ENCODE measurements at places on chromosomes 2 and 18.
A peak's percentile ranks its signal among the peaks of the same experiment; 100 is the strongest.

DNA sequence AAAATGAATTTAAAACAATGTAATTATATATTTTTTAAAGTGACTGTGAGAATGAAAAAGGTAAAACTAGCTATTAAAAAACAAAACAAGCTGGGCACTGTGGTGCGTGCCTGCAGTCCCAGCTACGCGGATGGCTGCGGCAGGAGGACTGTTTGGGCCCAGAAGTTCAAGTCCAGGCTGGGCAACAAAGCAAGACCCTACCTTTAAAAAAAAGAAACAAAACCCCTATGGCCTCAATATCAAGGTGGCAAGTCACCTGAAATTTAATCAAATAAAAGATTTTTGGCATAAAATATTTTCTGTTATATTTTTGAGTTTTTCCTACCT, 46.9 kb upstream of the STRN start:
- no peak for DNase-seq

GRCh38 chr2:71736091-71736861, 282.9 kb downstream of the DYSF start:
- DNase-seq, result no peak

- no peak for DNase-seq
Observed at GRCh38 chr2:3451169-3451568, 68.2 kb downstream of the ADI1 start.

GRCh38 chr2:48454504-48454903, 75.5 kb upstream of the STON1 start:
- DNase-seq, result no peak

DNA sequence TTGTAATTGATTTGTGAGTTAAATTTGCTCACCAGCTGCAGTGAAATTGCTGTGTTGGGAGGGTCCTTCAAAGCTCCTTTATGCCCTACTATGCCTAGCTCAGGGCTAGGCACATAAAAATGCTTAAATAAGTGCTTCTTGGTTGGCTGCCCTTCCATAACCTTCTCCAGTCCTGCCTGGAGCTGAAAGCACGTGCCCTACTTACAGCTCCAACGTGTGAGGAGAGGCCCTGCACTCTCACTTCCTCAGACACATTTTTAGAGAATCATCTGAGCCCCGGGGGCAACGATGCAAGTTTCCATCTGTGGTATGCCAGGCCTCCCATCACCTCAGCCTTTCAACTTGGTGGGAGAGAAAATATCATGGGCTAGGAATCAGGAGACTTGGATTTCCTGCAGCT, 202.7 kb downstream of the BCL11A start:
- no peak for DNase-seq

- no peak for DNase-seq
Observed at GRCh38 chr2:208062961-208063360, 37.6 kb upstream of the PLEKHM3 start.

GRCh38 chr18:7334973-7335568, 104.2 kb downstream of the LRRC30 start:
- DNase-seq, result no peak

- no peak for DNase-seq
Observed at GRCh38 chr2:64766841-64767669, 113.3 kb upstream of the SERTAD2 start.

DNA sequence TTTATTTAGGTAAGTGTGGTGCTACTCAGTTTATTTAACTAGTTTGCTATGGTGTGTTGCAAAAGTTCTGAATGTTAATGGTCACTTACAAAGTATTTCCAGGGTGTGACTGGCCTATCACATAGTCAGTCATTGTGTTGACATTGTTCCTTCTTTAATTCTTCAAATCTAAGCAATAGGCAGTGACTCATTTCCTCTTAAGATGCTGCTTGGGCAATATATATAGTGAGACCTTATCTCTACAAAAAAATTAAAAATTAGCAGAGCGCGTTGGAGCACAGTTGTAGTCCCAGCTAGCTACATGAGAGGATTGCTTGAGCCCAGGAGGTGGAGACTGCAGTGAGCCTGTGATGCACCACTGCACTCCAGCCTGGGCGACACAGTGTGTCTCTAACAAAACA, 5.8 kb upstream of the CCDC88A start:
- no peak for DNase-seq

GRCh38 chr2:215019521-215020145, 118.8 kb downstream of the ABCA12 start:
- DNase-seq, result no peak

DNA sequence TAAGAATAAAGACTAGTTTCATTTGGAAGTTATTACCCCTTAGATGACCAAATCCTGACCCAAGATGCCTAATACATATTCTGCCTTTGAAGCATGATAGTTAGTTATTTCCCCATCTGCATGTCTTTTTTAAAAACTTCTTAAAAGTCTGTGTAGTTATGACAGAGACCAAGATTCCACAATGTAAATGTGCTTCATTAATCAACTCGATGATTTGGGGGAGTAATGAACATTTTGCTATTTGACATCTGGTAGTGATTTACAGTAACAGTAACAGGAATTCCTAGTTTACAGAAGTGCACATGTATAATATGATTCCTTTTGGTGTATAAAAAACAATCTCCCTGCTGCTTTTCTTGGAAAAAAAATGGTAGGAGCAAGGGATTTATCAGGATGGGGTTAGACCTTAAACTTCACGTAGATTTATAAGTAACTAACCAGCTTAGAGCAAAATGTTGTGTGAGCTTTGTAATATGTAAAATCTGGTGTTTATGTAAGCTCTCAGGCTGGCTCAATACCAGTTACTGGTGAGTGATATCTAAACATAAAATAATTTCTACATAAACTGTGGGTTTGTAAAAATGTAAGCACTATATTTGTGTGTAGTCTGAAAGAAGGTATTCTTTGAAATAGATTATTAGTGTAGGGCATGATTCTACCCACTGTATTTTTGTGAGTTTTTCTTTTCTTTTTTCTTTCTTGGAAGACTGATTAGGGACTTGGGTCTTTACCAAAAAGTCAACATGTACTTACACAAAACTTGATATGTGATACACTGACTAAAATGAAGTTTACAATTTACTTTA, 641.6 kb downstream of the EPHA4 start:
- no peak for DNase-seq

DNA sequence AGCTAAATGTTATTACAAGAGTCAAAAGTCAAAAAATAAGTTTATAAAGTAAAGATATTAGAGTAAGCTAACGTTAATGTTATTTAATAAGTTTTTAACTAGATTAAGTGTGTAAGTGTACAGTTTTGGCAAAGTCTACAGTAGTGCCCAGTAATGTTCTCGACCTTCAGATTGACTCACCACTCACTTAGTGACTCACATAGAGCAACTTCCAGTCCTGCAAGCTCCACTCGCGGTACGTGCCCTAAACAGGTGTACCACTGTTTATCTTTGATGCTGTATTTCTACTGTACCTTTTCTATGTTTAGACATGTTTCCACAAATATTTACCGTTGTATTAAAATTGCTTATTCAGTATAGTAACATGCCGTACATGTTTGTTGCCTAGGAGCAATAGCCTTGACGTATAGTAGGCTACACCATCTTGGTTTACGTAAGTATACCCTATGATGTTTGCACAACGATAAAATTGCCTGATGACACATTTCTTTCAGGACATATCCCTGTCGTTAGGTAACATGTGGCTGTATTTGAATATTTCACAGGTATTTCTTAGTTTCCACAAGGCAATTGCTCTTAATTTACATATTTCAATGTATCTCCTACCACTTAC, 1641.9 kb upstream of the PIK3C3 start:
- no peak for DNase-seq

DNA sequence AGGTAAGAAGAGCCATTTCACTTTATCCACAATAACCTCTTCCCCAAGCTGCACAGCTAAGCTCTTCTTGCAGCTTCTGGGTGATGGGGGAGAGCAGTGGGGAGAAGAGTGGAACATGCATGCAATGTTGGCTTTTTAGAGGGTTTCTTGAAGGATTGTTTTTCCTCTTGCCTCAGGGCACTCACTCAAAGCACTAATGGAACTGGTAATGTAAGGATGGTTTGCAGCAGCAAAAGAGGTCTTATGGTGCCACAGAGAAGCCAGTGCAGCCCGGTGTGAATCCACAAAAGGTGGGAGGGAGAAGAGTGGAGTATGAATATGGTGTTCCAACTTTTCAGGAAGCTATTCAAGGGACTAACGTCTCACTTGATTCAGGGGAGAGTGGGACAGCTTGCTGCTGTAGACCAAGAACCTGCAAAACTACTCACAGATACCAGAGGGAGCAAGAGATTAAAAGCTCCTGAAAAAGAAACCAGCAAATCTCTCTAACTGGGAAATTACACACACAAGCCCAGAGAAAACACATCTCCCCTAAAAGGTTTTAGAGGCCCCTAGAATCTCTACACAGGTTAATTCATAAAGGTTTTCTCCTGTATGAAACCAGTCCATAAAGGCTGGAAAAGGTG, 116.4 kb downstream of the CHN1 start:
- no peak for DNase-seq

- DNase-seq, result no peak
Observed at GRCh38 chr2:96024336-96025193, 10.2 kb downstream of the GPAT2 start.

DNA sequence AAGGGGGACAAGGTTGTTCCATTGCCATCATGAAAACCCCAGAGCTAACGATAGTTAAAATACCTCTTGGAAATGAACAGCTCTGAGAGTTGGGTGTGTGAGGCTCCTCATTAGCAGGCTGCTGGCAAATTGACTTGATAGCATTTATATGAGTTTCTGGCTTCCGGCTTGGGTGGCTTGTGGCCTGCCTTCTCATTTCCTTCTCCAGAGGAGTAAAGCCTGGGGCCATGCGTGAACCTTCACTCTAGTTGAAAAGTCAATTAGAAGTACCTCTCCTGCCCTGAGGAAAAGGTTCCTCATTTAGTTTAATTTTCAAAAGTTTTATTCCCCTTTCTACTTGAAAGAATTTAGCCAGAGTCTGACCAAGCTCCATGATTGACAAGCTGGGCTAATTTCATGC, 67.1 kb downstream of the MGAT5 start:
- peak; percentile 75 for DNase-seq

DNA sequence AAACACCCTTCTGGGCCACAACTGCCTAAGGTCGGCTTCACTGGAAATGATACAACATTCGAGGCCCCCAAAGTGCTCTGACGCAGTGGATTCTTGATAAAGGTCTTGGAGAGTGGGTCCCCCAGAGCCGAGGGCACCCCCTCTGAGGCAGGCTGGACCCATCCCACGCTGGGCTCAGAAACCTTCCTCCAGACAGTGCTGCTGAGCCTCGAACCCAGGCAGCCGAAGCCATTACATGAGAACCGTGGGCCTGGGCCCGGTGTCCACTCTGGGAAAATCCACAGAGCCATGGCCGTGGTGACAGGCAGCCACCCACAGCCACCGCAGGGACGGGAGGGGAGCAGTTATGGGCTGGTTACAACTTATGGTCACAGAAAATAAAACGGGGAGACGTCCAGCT, 81.4 kb upstream of the ID2 start:
- no peak for DNase-seq

GRCh38 chr2:59926731-59927130, 626.7 kb downstream of the BCL11A start:
- DNase-seq, result no peak

- peak; percentile 87 for DNase-seq
Observed at GRCh38 chr2:96527286-96528005, 9.1 kb upstream of the ARID5A start.

- DNase-seq, result peak; percentile 19
Observed at GRCh38 chr2:127423478-127423843, 5.2 kb downstream of the PROC start.

DNA sequence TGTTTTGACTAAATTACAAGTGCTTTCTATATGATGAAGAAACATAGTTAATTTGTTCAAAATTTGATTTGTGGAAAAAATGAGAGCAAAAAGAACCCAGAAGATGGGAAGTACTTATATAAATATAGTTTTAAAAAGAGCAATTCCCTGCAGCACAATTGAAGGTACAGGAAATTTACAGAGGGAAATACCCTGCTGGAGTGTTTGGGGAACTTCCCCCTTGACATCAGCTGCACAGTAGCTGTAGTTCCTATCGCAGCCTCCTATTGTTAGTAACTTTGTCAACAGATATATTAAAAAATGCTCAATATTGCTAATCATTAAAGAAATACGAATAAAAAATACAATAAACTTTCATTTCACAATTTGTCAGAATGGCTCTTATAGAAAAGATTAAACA, 1118.8 kb upstream of the ZEB2 start:
- no peak for DNase-seq

- DNase-seq, result no peak
Observed at GRCh38 chr2:43340945-43341356, 114.5 kb upstream of the ZFP36L2 start.

DNA sequence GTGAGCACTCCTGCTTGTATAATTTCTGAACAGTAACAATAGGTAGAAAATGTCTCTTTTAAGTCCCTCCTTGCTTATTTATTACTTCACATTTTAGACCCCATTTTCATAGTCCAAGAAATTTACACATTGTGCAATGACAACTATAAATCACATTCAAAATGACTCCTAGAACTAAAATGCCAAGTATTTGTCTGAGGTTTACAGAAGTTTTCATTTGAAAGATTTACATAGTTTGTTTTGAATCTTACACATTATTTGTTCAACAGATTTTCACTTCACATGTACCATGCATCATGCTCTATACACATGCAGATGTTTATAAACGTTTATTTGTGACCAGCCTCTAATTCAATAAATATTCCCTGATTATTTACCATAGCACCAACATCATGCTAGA, 15.7 kb upstream of the TRIB2 start:
- no peak for DNase-seq

DNA sequence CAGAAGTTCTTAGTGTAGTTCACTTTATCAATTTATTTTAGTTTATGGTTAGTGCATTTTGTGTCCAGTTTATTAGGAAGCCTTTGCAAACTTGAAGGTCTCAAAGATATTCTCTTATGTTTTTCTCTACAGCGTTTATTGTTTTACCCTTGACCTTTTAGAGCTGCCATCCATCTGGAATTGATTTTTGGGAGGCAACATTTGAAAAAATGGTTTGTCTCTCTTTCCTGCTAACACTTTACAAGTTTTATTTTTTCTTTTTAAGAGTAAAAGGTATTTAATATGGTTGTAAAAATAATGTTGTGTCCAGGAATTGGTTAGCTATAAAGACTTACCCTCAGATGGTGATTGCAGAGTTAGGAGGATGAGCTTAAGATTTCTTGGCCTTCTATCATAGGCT, 14.0 kb downstream of the GORASP2 start:
- DNase-seq, result no peak

- no peak for DNase-seq
Observed at GRCh38 chr2:73187549-73187948, 14.8 kb upstream of the NOTO start.

GRCh38 chr18:70072678-70073077, 125.0 kb upstream of the CD226 start:
- no peak for DNase-seq
